ENCODE measurements at places on chromosomes 2 and 18. TPM values are rescaled to one million over a fixed set of nuclear protein-coding genes. Genes with fewer than 3 reads are reported as not detected.

The CDK15 gene
- total RNA-seq: 4.7 TPM

The TBR1 gene
- total RNA-seq: not detected

The COQ10B gene
- total RNA-seq: 57.4 TPM

The RGPD4 gene
- total RNA-seq: not detected

The AKAIN1 gene
- total RNA-seq: not detected

The VWA3B gene
- total RNA-seq: not detected

The GPR17 gene
- not detected for total RNA-seq

The FSHR gene
- not detected for total RNA-seq

The UPP2 gene
- not detected for total RNA-seq

The SOX11 gene
- total RNA-seq: 0.32 TPM

The CLEC4F gene
- not detected for total RNA-seq

The COLEC12 gene
- 297 TPM for total RNA-seq

The KCNG2 gene
- not detected for total RNA-seq

The LCT gene
- total RNA-seq: not detected

The KIAA2012 gene
- total RNA-seq: not detected

The LONRF2 gene
- not detected for total RNA-seq

The RAB11FIP5 gene
- 94.9 TPM for total RNA-seq

The SCYGR4 gene
- total RNA-seq: not detected

The CRYGC gene
- total RNA-seq: not detected

The TXNDC2 gene
- 0.12 TPM for total RNA-seq

The TRMT61B gene
- 13.3 TPM for total RNA-seq

The SIX3 gene
- not detected for total RNA-seq

The TUBB8B gene
- not detected for total RNA-seq

The DSEL gene
- 123 TPM for total RNA-seq

The CAPN14 gene
- total RNA-seq: 0.32 TPM

The NYAP2 gene
- not detected for total RNA-seq

The UGT1A10 gene
- total RNA-seq: not detected

The ITGA6 gene
- 23.1 TPM for total RNA-seq

The TANC1 gene
- total RNA-seq: 40.4 TPM

The ALLC gene
- total RNA-seq: not detected

The ICOS gene
- total RNA-seq: not detected

The GPR39 gene
- 15.3 TPM for total RNA-seq

The TCF7L1 gene
- total RNA-seq: 5.1 TPM

The TP53I3 gene
- total RNA-seq: 47.4 TPM

The FTCDNL1 gene
- 0.73 TPM for total RNA-seq

The ASPRV1 gene
- 0.32 TPM for total RNA-seq

The KIF5C gene
- total RNA-seq: 0.16 TPM

The NT5DC4 gene
- total RNA-seq: not detected

The FAM210A gene
- 29.7 TPM for total RNA-seq

The KHK gene
- 0.32 TPM for total RNA-seq

The LYG2 gene
- not detected for total RNA-seq

The CCDC148 gene
- total RNA-seq: 2.3 TPM

The PLA2R1 gene
- 30.8 TPM for total RNA-seq

The COL4A4 gene
- total RNA-seq: under 0.01 TPM

The LRATD1 gene
- 1.3 TPM for total RNA-seq

The LRP2 gene
- total RNA-seq: not detected

The FASTKD1 gene
- 18.0 TPM for total RNA-seq

The INPP1 gene
- 9.6 TPM for total RNA-seq

The TEKT4 gene
- total RNA-seq: not detected

The STK39 gene
- 19.5 TPM for total RNA-seq

The CDCA7 gene
- 2.9 TPM for total RNA-seq

The MC5R gene
- not detected for total RNA-seq

Data from hair follicle dermal papilla cell (primary cell).